Left lobe of liver (tissue), 2 donors: ENCODE measurements at places on chromosomes 4 and X.
A peak's percentile ranks its signal among the peaks of the same experiment; 100 is the strongest.

DNA sequence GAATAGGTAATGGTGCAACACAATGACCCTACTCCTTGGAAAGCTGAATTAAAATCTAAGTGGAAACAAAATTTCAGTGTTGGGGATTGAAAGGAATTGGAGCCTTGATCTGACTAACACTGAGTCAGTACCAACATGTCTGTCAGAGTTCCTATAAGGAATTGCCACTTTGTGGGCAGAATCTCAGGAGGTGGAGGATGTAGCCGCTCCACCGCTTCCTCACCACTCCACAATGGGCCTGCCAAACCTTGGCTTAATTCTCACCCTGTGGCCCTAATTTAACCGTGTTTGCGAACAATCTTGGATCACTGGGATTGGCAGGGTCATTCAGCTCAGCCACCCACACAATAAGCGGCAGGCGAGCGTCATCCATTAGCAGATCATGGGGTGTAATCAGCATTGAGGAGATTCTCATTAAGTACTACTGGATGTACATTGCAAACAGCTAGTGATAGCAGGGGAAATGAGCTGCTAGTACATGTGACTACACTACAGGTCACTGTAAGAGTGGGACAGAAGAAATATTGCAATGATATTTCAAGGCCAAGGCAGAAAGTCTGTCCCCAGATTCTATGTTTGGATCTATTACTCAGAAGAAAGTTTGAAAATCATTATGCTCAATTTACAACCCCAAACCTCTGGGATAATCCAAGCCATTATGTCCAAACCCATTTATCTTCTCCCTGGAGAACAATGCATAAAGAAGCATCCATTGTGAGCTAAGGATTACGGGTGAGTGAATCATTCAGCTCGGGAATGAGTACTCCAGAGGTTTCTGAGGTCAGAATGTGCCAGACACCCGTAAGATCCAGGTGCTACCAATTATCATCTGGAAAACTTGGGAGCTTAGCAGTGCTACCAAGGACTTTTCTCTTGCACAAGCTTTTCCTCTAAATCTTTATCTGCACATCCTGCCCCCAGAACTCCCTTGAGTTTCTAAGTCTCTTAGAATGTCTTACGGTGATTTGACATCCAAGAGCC is 5.8 kb downstream of the SRPX start:
- no peak for DNase-seq

GRCh38 chr4:1250527-1250812 is 1.5 kb upstream of the CTBP1 start:
- DNase-seq: peak; percentile 42

DNA sequence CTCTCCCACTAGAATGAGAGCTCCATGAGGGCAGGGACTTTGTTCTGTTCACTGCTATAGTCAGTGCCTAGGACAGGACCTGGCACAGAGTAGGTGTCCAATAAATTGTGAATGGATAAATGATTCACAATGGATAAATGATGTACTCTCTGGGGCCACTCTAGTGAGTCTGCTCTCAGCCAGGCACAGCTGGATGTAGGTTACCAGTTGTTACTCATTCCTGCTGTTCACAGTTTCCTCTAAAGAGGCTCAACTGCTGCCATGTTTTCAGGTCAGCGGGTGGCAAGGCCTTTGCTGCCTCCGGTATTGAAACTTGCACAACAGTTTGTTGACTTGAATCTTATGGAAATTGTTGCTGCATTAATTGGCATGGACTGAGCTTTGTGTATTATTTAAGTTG is 99.1 kb downstream of the NHSL2 start:
- DNase-seq: no peak

DNA sequence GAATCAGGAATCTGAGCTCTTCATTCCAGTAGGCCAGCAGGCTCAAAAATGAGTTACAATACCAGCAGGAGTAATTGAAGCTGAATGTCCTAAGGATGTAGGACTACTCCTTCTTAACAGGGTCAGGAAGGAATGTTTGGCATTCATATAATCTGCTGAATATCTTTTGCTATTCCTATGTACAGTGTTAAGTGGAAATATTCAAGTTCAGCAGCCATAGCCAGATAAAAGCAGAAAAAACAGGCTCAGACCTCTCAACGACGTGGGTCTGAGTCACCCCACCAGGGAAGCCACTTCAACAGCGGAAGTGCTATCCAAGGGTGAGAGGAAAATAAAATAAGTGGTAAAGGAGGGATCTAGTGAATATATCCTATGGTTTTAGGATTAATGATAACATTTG is 577.0 kb downstream of the SPOCK3 start:
- DNase-seq: no peak

DNA sequence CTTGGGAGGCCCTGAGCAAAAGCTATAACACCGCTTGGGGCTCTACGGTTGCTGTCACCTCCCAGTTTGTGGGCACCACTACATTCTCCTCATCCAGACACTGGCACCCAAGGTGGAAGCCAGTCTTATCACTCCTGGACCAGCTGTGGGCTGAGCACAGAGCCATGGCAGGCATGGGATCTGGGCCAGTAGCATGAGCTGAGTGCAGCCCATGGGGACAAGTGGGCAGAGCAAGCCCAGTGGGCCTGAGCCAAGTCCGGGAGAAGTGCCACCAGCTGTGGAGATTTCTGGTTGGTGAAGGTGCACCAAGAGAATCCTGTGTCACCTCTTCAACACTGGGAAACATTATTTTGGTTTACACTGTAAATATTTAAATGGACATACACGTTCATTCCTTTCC is 1013.0 kb downstream of the TECRL start:
- no peak for DNase-seq

DNA sequence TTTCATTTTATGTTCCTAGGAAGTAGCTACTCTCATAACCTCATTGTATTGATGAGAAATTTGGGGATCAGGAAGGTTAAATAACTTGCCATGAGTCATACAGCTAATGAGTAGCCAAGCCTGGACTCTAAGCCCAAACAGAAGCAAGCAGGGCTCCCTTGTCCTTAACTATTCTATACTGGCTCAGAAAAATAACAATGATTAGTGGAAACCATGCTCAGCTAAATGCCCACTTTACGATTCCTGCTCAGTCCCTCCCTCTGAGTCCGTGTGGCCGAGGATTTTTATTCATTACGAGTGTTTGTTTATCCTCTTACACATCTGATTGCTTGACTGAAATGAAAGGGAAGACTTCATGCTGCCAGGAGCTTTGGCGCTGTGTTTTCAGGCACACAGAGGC is 100.9 kb downstream of the SLC34A2 start:
- DNase-seq: no peak

DNA sequence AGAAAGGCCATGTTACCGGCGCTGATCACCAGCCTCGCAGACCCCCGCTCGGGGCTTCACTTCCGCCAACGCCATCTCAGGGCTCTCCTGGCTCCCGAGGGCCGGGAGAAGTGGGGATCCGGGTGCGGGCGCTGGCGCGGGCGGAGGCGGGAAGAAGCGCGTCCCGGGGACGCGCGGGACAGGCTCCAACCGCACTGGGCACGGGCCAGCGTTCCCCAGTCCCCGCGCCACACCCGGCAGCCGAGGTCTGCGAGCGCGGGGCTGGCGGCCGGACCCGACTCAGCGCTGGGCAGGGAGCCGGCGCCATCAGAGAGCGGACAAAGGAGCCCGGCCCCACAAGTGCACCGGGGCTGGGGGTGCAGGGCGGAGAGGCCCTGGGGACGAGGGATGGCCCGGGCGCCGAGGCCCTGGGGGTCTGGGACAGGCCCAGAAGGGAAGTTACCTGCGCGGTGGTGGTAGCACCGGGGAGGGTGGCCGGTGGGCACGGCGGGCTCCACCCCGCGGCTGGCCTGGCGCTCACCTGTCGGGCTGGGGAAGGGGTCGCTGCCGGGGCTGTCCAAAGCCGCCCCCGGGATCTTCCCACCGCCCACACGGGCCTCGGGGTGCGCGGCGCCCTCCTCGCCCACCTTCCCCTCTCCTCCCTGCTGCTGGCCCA is 449 bp downstream of the CTPS2 start:
- peak; percentile 44 for DNase-seq

DNA sequence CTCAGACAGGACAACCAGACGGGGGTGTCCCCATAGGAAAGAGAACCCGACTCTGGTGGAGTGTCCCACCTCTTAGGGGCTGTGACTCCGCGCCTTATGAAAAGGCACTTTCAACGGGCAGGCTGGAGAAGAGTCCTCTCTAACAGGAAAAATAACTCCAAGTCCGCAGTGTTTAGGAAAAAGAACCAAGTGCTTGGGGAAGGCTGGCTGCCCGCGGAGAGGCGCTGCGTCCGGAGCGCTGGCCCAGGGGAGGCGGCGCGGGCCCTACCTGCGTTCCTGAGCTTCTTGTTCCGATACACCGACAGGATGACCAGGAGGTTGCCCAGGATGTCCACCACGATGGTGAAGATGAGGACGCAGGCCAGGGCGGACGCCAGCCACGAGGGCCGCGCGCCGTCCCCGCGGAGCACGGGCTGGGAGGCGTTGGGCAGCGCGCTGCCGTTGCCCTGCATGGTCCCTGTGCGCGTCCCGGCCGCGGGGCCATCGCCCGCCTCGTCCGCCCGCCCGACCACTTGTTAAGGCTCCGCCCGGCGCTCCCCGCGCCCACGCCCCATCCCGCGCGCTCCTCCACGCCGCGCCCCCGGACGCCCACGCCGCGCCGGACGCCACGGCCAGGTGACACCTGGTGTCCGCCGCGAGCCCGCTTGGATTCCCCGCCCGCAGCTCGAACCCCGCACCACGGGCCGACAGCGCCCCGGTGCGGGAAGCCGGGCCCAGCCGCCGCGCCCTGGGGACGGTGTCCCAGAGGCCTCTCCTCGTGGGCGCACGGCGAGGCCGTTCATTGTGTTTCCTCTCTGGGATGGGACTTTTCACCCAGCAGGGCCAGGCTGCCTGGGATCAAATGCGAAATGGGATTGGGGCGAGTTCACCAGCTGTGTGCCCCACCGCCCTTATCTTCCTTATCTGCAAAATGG is at the start of gene MTNR1A:
Gene MTNR1A, minus strand, starts transcription at position 654 of the 914 bp plus-strand sequence. Its CDS starts 202 bp downstream, at position 452.
- DNase-seq: no peak

GRCh38 chr4:53089936-53090729 is 228.0 kb downstream of the RASL11B start:
- no peak for DNase-seq

GRCh38 chrX:41686788-41687187 is 2.0 kb upstream of the GPR34 start:
- DNase-seq: no peak

DNA sequence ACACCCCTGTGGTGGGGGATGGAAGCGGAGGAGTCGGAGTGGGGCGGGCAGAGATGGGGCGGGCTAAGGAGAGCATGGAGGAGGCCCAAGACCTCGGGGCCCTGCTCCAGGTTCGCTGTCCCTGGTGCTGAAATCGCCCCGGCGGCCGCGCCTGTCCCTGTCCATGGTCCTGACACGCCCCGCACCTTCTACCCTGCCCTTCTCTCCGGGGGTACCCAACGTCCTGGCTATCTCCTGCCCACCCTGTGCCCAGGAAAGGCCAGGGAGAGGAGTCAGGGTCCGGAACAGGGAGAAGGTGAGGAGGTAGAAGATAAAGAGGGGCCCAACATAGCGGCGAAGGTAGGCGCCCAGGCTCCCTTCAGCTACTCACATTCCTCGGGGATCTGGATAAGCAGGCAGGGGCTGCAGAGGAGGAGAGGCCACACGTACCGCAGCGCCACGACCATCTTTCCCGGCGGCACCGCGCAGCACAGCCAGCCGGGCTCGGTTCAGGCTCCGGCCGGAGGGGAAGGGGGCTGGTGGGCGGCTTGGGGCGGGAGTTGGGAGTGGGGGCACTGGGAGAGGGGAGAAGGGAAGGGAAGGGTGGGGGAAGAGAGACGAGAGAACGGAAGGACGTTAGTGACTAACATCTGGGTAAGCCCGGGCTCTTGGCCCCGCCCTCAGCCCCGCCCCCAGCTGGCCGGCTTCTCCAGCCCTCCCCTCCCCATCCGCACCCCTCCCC is 10.4 kb downstream of the L1CAM start:
- no peak for DNase-seq

GRCh38 chr4:107734120-107734519 is 14.1 kb upstream of the PAPSS1 start:
- DNase-seq: no peak

GRCh38 chrX:83509254-83509801 is 1.2 kb downstream of the POU3F4 start:
- no peak for DNase-seq

- no peak for DNase-seq
Measured at GRCh38 chrX:48996969-48997368, 5.1 kb downstream of the GRIPAP1 start.

- DNase-seq: no peak
Measured at GRCh38 chr4:138611721-138612120, 369.6 kb upstream of the SLC7A11 start.

DNA sequence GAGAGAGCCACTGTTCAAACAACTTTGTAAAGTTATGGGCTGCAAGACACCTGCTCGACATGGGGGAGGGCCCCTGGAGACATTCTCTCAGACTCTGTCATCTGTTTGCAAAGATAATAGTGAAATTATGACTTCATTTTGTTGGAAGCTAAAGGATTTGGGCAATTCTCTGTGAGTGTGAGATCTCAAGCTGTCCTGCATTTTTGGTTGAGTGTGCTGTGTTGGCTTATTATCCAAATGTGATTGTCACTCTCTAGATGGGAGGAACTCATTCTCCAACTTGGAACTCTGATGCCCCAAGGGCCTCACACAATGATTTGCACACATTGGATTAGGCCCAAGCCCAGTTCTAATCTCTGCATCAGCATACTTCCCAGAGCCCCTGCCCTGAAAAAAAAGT is 63.7 kb downstream of the STK32B start:
- no peak for DNase-seq

DNA sequence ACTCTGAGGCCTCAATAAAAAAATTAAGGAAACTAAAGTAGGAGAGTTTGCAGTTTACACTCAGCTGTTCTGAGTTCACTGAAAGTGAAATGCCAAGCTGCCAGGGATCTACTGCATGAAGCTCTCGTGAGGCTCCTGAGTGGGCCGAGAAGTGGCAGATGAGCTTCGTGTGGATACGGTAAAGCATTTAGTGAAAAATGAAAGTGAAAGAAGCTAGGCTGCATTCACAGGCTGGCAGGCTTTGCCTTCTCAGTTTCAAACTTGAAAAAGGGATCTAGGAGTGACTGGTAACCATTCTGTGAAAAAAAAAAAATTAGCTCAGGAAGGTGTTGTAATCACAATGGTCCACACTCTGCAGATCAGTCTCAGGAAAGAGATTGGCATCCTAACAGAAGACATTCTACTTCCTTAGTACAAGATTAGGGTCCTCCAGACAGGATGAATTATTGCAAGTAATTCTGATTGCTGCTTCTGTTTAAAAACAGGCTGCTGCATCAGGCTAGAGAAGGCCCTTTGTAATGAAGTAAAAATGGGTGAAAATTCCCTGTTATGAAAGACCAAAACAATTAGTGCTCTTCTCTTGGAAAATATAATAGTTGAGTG is 679.9 kb downstream of the RPA4 start:
- peak; percentile 48 for DNase-seq

GRCh38 chr4:74093981-74094623 is 4.9 kb downstream of the CXCL2 start:
- no peak for DNase-seq

DNA sequence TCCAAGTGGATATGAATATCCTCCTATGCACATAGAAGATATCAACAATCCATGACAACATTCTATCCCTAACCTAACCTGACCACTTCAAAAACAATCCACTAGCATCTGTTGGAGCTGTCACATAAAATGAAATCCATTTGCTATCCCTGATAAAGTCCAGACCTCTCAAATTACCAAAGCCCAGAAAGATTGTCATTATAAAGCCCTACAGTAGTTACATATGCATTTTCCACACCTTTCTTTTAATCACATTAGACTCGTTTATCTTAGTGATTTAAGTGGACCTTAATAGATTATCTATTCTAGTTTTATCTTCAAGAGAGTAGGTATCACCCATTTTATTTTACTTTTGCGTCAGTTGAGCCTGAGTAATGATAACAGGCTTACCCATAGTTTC is 30.6 kb downstream of the LDB2 start:
- no peak for DNase-seq

- DNase-seq: no peak
Measured at GRCh38 chrX:101370888-101371504, 15.0 kb downstream of the BTK start.
